ENCODE measurements at places on chromosomes 13 and 19.

GRCh38 chr13:44243198-44243857, 130.3 kb upstream of the SERP2 start:
- DNase-seq = no peak

GRCh38 chr13:29978211-29978610, 127.8 kb upstream of the UBL3 start:
- no peak for DNase-seq

GRCh38 chr19:40413291-40413845, at the start of gene PRX:
PRX (minus strand) TSS chr19:40413378; CDS start chr19:40407932, 5,446 bp downstream.
- no peak for DNase-seq

- DNase-seq = no peak
These were observed 50.6 kb downstream of the KLF5 start for GRCh38 chr13:73109288-73109899.

DNA sequence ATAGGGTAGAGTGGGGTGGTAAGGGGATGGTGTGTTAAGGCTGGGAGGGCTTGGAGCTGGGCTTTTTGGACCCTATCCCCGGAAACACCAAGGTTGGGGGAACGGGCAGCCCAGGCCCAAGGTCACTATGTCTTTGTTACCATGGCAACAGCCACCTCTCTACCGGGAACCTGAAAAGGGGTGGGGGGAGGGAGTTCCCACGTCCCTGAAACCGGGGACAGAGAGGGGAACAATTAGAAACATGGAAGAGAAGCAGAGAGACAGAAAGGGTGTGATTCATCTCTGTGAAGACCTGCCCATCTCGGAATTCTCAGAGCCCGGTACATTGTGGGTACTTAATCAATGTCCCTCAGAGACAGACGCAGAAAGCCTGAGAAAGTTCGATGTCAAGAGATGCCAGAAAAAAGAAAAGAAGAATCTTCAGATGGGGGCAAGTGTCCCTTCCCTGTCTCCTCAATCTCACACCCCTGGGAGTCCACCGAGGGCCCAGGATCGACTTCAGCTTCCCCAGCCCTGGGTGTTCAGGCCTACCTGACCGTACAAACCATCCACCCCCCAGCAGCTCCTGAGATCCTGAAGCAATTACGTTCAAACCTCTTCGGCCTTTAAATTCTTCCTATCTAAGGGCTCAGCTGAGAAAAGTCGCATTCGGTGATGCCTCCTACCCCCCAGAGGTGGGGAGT, 6.8 kb upstream of the LRFN1 start:
- DNase-seq = no peak

DNA sequence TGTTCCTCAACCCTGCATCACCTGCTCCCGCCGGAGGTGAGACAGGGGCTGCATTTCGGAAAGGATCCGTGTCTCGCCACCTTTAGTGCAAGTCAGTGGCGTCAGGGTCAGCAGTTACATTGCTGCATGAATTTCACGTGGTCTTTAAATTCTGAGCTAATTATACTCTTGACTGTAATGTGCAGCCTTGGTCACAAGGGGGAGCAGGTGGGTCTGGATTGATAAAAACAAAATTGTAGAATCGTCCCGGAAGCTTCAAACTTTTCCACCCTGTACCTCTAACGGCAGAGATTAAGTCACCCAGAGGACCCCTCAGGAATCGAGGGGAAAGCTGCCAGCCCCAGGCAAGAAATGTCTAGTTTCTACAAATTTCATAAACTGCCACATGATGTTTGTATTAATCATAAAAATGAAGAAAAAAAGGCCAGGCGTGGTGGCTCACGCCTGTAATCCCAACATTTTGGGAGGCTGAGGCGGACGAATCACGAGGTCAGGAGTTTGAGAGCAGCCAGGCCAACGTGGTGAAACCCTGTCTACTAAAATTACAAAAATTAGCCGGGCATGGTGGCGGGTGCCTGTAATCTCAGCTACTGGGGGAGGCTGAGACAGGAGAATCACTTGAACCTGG, 20.2 kb downstream of the BBC3 start:
- peak; percentile 54 for DNase-seq

DNA sequence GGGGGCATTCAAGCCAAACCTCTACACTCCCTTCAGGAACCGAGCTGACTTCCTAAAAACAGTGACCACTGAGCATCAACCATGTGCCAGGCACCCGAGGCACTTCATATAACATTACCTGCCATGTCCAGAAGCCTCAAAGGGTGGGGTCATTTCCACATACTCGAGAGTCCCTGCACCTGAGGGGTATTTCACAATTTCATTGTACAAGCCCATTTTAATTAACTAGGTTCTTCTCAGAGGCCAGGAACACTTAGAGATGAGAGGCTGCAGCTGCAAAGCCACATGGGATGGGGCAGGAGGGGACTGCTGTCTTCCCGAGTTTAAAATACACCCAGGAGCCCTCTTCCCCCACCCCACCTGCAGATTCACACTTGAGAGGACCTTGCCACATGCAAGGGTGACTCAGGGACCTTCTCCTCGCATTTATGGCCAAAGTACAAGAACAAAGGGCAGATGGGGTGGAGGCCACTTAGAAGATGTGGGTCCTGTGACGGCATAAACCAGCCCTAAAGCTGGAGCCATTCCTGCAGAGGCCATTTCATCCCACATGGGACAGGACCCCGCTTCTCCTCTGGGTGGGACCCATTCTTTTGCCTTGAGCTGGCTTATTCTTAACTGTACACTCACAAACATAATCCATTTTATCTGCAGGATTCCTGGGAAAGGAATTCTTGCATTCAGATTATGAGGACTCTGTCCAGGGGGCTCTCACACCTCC, 43.9 kb downstream of the RAB20 start:
- no peak for DNase-seq

- DNase-seq = no peak
These were observed 57.9 kb downstream of the CHST8 start for GRCh38 chr19:33679696-33680095.

GRCh38 chr13:81318231-81319019, 977.5 kb upstream of the SPRY2 start:
- DNase-seq = no peak

Measured in NK-92 treated with Interleukin-12 subunit alpha and Interleukin-12 subunit beta, amount 100 ng/mL, for 24 hours (cell line).